ENCODE measurements at places on chromosomes 6 and 20.

DNA sequence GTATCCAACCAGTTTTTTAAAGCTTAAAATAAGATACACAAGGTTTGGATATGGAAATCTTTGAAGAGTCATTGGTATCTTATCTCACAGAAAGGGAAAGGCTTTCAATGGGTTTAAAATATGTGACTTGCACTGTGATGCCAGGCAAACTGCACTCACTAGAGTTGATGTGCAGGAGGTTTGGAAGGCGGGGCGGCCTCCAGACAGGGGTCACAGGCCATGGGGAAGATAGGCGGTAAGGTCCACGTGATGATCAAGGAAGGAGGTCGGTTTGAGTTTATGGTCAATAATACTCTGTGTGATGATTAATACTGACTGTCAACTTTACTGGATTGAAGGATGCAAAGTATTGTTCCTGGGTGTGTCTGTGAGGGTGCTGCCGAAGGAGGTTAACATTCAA is 9.5 kb upstream of the RAMACL start:
- DNase-seq, result no peak

GRCh38 chr6:6379573-6379972 is 59.1 kb upstream of the F13A1 start:
- DNase-seq, result no peak

- DNase-seq, result no peak
Observed at GRCh38 chr20:1888796-1889463, 6.3 kb upstream of the SIRPA start.

GRCh38 chr20:63756648-63756991 is 17.0 kb downstream of the SLC2A4RG start:
- DNase-seq, result no peak

- no peak for DNase-seq
Observed at GRCh38 chr6:46098678-46099077, 31.1 kb upstream of the ENPP4 start.

- no peak for DNase-seq
Observed at GRCh38 chr20:2280082-2280481, 15.7 kb upstream of the TGM3 start.
